Right ventricle myocardium superior (tissue), 1 donor: ENCODE measurements at places on chromosomes 13 and 19. TPM values are rescaled to one million over a fixed set of nuclear protein-coding genes. Genes with fewer than 3 reads are reported as not detected.

GRCh38 chr13:99636728-99637353 lies 135.6 kb downstream of the TM9SF2 start:
- no peak for DNase-seq

GRCh38 chr19:33704271-33704670 lies 82.5 kb downstream of the CHST8 start:
- DNase-seq = no peak

GRCh38 chr19:29872224-29872731 lies 60.5 kb downstream of the CCNE1 start:
- DNase-seq = no peak

DNA sequence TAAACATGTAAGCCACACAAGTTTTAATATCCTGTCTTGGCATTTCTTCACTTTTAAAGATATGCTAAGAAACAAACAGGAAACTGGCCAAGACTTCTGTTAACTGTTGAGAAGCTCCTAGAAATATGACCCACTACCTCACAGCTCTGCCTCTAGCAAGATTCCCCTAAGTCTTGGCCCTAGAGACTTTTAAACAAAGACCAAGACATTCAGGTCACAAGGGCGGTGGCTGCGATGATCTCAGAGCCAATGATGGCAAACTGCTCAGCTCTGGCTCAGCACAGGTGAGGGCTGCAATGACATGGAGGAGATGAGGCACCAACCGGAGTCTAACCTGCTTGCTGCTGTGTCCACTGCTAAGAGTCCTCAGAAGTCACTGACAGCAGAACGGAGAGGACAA lies 114.8 kb downstream of the SUCLA2 start:
- no peak for DNase-seq

GRCh38 chr19:51431124-51431523 lies 13.7 kb upstream of the SIGLEC10 start:
- no peak for DNase-seq

DNA sequence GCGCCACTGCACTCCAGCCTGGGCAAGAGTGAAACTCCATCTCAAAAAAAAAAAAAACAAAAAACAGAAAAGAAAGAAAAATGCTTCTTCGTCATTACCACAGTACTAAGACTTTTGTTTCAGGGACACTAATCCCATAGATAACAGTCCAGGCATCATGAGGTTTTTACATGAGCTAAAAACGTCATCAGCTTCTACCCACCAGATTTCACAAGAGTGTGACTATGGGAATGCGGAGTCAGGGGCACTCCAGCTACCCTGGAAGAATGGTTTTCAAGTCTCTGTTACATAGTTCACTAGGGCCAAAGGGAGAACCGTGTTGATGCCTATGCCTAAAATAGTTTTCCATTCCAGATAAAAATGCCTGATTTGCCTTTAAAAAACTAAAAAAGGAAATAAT lies 33.2 kb downstream of the RAB20 start:
- DNase-seq = no peak

DNA sequence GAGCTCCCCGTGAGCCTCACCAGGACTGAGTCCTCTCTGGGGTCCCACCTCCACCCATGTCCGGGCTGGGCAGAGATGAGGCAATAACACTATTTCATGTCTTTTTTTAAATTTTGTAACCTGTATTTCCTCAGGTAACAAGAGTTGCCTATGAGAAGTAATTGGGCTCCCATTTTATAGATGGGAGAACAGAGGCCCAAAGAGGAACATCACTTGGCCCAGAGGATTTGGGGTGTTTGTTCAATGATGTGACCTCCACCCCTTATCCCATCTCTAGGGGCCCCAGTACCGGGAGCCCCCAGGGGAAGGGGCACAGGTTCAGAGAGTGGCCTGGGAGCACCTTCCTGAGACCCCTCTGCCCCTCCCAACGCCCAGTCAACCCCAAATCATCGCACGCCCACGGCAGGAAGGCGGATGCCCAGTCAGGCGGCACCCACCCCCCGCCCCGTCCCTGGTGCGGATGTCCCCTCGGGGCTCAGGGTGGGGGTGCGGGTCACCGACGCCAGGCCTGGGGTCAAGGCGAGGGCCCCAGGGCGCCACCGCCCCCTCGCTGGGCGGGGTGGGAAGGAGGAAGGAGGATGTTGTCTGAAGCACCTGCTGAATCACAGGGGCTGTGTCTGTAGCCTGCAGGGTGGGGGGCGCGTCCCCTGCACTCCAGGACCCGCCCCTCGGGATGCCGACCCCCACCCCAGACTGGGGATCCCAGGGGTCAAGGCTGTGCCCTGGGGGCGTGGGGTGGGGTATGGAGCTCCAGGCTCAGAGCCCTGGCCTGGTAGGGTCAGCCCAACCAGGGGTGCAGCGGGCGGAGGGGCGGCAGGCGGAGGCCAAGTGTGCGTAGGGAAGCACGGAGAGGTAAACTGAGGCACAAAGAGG lies 9.0 kb upstream of the CIRBP start:
- DNase-seq = no peak

GRCh38 chr19:23287620-23288019 lies 37.4 kb upstream of the ZNF724 start:
- DNase-seq = no peak

- no peak for DNase-seq
Measured at GRCh38 chr19:46204008-46204407, 25.5 kb upstream of the IGFL1 start.

GRCh38 chr13:64688893-64689677 lies 2541.1 kb downstream of the PCDH9 start:
- DNase-seq = no peak

DNA sequence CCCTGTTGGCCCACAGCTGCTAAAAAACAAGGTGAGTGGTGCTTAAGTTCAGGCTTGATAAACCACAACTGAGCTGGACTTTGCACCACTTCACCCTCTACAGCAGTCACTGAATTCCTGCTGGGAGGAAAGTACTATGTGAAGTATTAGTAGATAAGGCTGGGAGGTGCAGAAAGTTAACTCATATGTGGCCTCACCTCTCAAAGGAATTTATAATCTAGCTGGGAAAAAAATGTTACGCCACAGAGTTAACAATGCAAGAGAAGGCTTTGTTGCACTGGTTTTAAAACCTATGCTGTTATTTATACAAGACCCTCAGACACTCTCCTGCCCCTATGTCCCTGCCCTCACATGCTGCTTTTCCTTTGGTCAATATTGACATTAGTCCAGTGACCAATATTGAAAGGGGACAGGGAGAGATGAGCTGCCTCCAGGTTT lies 60.9 kb downstream of the LIG4 start:
- DNase-seq = no peak

- DNase-seq = no peak
Measured at GRCh38 chr13:94901070-94901469, 188.7 kb upstream of the SOX21 start.

GRCh38 chr13:91722267-91722884 lies 324.0 kb downstream of the GPC5 start:
- DNase-seq = no peak

GRCh38 chr13:87344176-87344575 lies 327.0 kb upstream of the SLITRK5 start:
- no peak for DNase-seq

Gene GPR12
- total RNA-seq = 0.13 TPM

Gene ONECUT3
- not detected for total RNA-seq

Gene FXYD3
- 1.3 TPM for total RNA-seq

Gene POSTN
- total RNA-seq = 10.0 TPM

Gene FFAR2
- total RNA-seq = 0.11 TPM

Gene KLK10
- total RNA-seq = not detected

Gene NCR1
- not detected for total RNA-seq

Gene ZNF682
- 6.3 TPM for total RNA-seq
